AG04450 (cell line): ENCODE measurements at places on chromosomes 2 and 18.

- DNase-seq: no peak
Observed at GRCh38 chr2:208256192-208256782, 1.4 kb upstream of the IDH1 start.

GRCh38 chr18:48817021-48817461 lies 133.7 kb downstream of the SMAD7 start:
- DNase-seq: no peak

- DNase-seq: peak; percentile 91
Observed at GRCh38 chr2:216775043-216775453, 79.7 kb upstream of the IGFBP5 start.

GRCh38 chr18:449374-449773 lies 51.1 kb downstream of the COLEC12 start:
- no peak for DNase-seq

- no peak for DNase-seq
Observed at GRCh38 chr2:28980368-28981015, 606 bp upstream of the TOGARAM2 start.

- no peak for DNase-seq
Observed at GRCh38 chr2:216245391-216245975, 126.8 kb downstream of the MARCHF4 start.

DNA sequence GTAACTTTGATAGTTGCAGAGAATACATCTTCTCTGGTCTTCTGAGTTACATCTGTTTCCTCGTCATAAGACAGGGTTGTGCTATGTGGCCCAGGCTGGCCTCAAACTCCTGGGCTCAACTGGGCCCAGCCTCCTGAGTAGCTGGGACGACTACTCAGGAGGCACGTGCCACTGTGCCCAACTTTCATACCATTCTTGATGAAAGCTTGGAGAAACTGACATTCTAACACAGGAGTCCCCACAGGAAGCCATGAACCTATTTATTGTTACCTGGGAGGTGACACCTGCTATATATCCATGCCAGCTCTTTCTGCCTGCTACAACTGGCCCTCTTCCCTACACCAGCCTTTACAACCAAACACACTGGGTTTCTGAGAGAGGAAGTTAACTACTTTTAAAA lies 19.1 kb downstream of the EIF2AK3 start:
- no peak for DNase-seq

GRCh38 chr2:170943041-170943440 lies 14.0 kb downstream of the GORASP2 start:
- no peak for DNase-seq

DNA sequence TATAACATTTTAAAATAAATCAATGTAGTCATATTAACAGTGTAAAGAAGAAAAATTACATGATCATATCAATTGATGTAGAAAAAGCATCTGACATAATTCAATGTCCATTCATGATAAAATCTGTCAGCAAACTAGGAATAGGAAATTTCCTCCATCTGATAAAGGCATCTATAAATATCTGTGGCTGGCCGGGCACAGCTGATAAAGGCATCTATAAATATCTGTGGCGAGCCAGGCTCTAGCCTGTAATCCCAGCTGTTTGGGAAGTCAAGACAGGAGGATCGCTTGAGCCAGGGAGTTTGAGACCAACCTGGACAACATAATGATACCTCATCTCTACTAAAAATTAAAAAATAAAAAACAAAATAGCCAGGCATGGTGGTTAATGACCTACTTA lies 18.1 kb upstream of the RANBP2 start:
- no peak for DNase-seq

- DNase-seq: no peak
Observed at GRCh38 chr18:274313-274712, 6.5 kb upstream of the THOC1 start.

DNA sequence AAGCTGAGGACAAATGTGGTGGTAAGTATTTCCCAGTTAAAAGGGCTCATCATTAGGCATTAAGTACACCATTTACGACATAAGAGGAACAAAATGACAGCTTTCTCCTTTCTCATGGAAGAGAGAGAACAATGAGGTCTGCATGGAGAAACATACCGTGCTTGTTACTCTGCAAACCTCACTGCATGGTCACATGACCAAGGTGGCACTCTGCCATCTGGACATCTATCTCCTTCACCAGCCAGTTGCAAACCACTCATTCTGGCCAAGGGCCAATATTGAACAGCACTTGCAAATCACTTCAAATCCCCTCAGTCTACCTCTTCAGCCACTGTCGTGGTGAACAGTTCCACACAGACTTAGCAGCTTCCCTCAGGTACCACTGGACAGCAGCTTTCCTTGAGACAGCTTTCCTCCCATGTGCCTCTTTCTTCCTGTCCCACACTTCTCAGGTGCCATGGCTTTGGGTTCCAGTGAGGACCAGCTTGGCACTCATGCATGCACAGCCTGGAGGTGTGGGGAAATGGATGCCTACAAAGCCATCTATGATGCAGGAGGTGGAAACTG lies 29.5 kb upstream of the DPP4 start:
- no peak for DNase-seq

GRCh38 chr2:238378230-238379095 lies 48.3 kb upstream of the ASB1 start:
- DNase-seq: no peak

DNA sequence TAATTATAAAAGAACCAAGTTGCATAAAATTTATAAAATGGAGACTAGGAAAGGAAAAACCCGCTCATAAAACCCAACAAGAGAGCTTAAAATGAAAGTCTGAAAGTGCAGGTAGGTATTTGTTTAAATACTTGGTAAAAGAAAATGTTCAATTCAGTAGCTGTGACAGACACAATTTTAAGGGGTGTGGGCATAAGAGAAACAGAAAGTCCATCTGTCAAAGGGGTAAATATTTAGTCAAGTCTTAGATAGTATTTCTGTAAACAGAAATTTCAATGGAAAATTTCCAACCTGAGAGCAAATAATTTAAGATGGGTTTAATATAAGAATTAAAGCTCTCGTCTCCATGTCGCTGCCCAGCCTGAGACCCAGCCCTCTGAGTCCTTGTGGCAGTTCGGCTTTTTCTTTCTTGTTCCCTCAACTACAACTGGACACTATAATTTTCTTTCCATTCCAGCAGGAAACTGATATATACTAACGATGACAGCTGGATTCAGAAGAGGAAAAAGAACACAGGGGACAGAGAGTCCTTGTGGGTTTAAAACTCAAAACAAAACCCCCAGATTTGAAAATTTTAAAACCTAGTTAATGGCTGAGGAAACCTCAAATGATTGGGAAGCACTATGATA lies 88.0 kb upstream of the ZFP36L2 start:
- no peak for DNase-seq

DNA sequence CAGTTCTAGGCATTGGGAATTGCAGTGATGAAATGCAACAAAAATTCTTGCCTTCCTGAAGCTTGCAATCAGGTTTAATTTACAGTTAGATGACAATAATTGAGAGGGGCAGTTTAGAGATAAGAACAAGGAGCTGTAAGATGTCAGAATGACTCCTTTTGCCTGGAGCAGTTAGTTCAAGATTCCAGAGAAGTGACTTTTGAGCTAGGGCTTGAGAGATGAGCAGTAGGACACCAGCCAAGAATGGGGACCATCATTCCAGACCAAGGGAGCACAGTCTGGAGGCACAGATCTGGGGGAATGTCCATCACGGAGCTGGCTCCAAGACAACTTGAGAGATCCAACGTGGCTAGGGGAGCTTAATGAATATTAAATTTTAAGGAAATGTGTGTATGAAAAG lies 26.8 kb downstream of the CACNB4 start:
- DNase-seq: no peak

- peak; percentile 73 for DNase-seq
Observed at GRCh38 chr2:105239924-105240323, 1.6 kb upstream of the GPR45 start.
